ENCODE measurements at places on chromosomes 4 and X.

- no peak for DNase-seq
Observed at GRCh38 chrX:9767375-9767774, 1.7 kb upstream of the GPR143 start.

GRCh38 chr4:41028392-41029076, 185.8 kb downstream of the APBB2 start:
- DNase-seq: no peak

- no peak for DNase-seq
Observed at GRCh38 chr4:3775005-3775404, 8.8 kb downstream of the ADRA2C start.

DNA sequence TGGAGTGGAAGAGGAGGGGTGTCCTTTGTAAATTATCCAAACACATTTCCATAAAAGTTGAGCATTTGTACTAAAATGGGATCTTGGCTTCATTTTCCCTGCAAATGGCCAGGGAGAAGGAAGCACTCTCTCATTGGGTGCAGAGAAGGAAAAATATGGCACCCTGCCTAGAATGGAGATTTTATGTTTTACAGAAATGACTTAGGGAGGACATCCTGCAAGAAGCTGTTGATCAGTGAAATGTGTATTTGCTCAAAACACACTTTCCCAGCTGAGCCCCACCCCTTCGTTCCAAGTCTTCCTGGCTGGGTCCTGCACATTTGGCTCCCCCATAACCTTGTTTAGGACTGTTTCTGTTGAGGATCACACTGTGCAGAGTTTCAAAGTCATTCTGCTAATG, 213.5 kb upstream of the TAPT1 start:
- DNase-seq: no peak

- no peak for DNase-seq
Observed at GRCh38 chr4:153528705-153529485, 62.7 kb downstream of the TMEM131L start.

- DNase-seq: no peak
Observed at GRCh38 chrX:21958916-21959315, 18.4 kb downstream of the SMS start.

DNA sequence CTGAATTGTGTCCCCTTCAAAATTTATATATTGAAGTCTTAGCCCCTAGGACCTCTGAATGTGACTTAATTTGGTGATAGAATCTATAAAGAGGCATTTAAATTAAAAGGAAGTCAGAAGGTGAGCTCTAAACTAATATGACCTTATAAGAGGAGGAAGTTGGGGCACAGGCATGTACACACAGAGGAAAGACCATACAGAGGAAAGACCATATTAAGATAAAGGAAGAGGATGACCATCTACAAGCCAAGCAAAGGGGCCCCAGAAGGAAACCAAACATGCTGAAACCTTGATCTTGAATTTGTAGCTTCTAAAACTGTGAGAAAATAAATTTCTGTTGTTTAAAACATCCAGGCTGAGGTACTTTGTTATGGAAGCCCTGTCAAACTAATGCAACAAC, 26.9 kb upstream of the CYBB start:
- DNase-seq: no peak
